ENCODE measurements at places on chromosomes 5 and 9.

GRCh38 chr5:54171645-54172384 is 138.6 kb downstream of the ARL15 start:
- DNase-seq = no peak

- no peak for DNase-seq
These were observed 195.0 kb upstream of the GHR start for GRCh38 chr5:42228279-42228678.

- no peak for DNase-seq
These were observed 40.4 kb upstream of the F2RL2 start for GRCh38 chr5:76663573-76663972.

DNA sequence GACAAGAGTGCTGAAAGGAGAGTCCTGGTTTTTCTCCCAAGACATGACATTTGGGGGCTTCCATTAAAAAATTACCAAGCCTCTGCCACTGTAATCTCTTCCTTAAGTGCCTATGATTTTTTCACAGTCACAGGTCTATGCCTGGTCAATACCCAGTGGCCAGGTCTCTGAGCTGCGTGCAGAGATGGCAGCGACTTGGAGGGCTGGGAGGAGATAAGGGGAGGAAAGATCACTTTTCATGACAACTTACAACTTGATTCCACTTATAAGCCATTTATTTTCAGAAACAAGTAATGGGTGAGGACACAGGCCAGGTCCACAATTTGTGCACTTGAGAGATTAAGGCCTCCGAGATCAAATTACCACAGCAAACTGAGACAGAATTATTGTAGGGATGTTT is 1.9 kb upstream of the PCDHAC2 start:
- no peak for DNase-seq

DNA sequence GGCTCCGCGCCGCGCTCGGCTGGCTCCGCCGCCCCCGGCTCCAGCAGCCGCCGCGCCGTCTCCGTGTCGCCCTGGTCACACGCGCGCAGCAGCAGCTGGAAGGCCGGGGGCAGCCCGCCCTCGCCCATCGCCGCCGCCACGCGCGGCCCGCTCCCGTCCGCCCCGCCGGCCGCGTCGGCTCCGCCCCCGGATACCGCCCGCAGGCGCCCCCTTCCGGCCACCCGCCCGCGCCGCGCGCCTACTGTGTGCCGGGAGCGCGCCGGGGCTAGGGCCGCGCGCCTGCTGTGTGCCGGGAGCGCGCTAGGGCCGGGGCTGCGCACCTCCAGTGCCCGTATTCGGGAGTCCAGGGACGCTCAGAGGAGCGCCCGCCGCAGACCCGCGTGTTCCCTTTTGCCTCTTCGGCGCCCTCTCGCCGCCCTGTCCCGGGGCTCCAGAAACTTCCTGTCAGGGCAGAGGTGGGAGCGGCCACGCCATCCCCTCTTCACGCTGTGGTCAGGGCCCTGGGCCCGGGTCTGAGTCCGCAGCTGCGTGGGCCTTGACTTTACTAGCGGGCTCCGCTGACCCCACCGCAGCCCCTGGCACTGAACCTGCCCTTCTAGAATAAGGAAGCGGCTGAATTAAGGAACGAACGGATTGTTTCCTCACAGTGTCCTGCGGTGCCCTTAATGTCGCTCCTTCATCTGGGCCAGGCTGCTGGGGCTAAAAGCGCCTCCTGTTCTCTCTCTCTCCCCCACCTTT is at the start of gene ANKS6:
ANKS6 (minus strand) TSS at position 192 of the 738 bp plus-strand sequence; CDS start at position 128, 64 bp downstream.
- peak; percentile 2 for DNase-seq

- DNase-seq = no peak
These were observed 24.1 kb upstream of the FST start for GRCh38 chr5:53456366-53456765.

- peak; percentile 48 for DNase-seq
These were observed 5.3 kb upstream of the ACO1 start for GRCh38 chr9:32378993-32379729.

- no peak for DNase-seq
These were observed 92.4 kb upstream of the SLC1A1 start for GRCh38 chr9:4397917-4398316.

DNA sequence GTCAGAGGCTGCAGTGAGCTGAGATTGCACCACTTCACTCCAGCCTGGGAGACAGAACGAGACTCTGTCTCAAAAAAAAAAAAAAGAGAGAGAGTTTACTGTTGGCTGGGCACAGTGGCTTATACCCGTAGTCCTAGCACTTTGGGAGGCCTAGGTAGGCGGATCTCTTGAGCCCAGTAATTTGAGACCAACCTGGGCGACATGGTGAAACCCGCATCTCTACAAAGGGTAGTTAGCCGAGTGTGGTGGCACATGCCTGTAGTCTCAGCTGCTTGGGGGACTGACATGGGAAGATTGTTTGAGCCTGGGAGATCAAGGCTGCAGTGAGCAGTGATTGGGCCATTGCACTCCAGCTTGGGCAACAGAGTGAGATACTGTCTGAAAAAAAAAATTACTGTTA is 12.6 kb downstream of the HABP4 start:
- no peak for DNase-seq
